ENCODE measurements at places on chromosomes 3 and 15.

GRCh38 chr15:95935852-95936251 lies 394.6 kb upstream of the NR2F2 start:
- no peak for DNase-seq

DNA sequence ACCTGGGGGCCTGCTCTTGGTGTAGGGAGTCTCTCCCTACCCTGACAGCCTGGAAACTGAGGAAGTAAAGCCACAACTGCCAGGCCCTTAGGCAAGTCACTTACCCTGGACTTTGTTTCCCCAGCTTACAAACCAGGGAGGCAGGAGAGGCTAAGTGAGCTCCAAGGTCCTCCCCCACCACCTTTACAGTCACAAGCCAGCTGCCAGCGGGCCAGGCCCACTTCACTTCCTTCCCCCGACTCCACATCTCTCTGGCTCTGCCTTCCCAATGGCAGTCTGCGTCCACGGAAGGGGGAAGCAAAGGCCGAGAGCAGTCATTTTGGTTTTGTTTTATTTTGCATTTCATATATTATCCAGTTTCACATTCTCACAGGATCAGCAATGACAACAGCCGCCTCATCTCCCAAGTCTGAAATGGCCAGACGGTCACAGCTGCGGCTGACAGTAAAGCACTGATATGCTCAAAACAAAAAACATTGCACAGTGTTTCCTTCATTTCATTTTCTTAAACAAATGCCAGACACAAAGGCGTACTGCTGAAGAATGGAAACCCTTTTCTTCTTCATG lies 35.7 kb downstream of the RBPMS2 start:
- no peak for DNase-seq

DNA sequence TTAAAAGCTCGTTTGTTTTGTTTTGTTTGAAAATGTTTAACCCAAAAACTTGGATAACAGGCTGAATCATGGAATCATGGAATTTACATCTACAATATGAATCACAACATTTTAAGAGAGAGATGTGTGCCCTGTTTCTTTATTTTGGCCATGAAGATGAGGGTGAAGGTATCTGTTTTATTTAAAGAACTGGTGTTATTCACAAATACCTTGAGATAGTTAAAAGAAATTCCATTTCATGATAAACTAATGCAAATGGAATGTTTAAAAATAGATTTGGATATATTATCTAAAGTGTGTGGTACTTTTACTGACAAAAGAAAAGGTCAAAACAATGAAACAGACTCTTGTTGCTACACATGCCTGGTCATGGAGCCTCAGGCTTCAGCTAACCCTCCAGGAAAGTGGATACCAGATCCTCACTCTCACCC lies 486.0 kb upstream of the CFAP20DC start:
- no peak for DNase-seq

GRCh38 chr3:69142090-69142489 lies 19.7 kb upstream of the LMOD3 start:
- DNase-seq, result no peak

GRCh38 chr3:191300422-191300821 lies 28.8 kb upstream of the CCDC50 start:
- DNase-seq, result no peak

DNA sequence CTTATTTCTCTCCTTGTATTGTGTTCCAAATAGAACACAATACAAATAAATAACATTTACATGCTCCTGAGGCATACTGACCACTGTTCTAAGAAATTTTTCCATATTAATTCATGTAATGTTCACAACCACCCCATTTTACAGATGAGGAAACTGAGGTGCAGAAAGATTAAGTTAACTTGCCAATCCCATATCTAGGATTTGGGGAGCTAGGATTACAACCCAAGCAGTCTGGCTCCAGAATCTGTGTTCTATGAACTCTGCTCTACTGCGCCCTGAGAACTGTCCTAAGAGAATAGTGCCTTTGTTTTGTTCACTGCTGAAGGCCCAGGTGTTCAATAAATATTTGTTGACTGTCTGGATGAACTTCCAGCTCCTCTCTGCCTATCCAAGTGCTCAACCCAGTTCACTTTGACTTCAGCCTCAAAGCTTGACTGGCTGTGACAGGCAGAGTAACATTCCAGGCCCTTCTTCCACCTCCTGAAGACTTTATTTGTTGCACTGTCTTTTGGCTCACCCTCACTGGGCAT lies 3.1 kb downstream of the NEK10 start:
- no peak for DNase-seq

DNA sequence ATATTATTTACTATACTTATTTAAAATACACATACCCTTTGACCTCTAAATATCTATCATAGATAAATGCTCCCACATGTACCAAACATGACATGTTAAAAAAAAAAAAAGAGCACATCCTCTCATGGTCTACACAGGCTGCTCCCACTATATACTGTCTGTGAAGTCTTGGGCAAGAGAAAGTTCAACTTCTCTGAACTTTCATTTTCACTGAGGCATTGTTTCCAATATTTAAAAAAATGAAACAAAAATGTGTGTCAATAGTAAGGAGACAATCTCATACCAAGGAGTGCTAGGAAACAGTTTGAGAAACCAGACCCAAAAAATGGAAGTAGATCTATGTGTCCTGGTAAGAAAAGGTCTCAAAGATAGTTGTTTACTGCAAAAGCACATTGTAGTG lies 29.3 kb downstream of the SLC4A7 start:
- DNase-seq, result no peak

DNA sequence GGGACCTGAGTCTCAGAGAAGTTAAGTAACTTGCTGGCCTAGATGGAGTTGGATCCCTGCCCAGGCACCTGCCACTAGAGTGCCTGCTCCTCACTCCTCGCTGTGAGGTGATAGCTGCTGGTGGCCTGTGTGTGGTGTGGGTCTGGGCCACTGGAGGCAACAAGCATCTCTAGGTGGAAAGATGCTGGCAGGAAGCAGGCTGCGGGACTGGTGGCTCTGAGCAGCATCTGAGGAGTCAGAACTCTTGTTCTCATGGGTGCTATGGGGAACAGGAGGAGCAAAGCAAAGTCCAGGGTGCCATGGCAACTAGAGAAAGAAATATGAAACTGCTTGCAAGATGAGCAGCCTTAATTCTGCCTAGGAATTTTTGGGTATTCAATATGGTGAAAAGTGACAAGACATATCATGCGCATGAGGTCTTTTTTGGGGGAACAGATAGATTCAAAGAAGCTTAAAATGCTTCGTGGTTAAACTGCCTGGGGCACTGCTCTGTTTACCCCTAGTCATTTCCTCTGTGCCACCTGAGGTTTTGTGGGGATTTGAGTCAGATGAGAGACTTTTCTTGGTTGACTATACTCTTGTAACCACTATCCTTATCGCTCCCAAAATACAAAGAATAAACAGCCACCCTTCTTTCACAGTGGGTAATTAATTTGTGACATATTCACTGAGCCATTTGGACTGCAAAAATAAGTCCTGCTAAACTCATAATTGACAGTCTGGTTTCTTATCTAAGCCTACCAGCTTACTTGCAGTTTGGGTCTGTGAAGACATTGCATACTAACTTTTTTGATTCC lies 50.3 kb downstream of the MED12L start:
- DNase-seq, result no peak

GRCh38 chr3:182936239-182936917 lies 44.0 kb downstream of the DCUN1D1 start:
- DNase-seq, result no peak

GRCh38 chr15:24966364-24967103 lies 11.7 kb downstream of the SNRPN start:
- DNase-seq, result no peak

- no peak for DNase-seq
Observed at GRCh38 chr15:62578546-62578945, 413.5 kb upstream of the C2CD4B start.

DNA sequence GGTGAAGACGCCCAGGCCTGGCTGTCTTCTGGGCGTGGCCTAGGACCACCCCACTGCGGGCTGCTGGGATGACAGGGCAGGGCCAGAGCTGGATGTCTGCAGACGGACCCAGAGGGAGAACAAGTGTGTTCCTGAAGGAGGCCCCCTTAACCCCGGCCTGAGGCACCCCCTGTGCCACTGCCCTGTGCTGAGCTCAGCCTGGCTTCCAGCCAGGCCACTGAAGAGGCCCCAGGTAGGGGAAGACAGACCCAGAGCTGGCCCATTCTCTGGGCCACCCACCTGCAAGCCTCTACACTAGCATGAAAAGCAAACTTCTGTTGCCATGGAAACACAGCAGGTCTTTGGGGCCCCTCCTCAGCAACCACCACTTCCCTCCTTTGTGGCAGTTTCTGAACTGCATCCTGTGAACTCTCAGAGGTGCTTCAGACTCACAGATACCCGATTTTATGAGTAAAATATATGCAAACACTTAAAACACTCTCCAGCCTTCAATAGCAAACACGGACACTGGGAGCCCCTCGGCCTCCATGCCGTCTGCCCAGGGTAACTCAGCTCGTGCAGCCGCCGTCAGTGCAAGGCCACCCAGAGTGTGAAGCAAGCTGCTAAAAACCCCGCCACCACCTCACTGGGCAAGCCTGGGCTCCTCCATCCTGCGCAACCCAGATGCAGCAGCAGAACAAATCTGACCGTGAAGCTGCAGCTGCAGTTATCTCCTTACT lies 42.5 kb downstream of the CMTM6 start:
- DNase-seq, result no peak

GRCh38 chr15:80010131-80010673 lies 39.2 kb upstream of the BCL2A1 start:
- no peak for DNase-seq

DNA sequence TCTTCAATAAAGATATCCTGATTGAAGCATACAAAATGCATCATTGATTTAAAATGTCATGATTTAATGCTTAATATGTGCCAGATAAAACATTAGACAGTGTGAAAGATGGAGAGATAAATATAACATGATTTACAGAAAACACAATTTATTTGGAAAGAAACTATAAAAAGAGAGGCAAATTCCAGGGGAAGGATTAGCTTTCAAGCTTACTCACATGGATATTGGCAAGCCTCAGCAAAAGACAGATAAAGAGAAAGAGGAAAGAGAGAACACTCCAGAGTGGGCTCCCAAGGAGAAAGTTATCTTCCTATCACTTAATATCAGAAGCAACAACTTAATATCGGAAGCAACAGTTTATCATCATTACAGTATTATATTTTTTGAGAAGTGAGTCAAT lies 1036.5 kb downstream of the SQOR start:
- DNase-seq, result no peak

DNA sequence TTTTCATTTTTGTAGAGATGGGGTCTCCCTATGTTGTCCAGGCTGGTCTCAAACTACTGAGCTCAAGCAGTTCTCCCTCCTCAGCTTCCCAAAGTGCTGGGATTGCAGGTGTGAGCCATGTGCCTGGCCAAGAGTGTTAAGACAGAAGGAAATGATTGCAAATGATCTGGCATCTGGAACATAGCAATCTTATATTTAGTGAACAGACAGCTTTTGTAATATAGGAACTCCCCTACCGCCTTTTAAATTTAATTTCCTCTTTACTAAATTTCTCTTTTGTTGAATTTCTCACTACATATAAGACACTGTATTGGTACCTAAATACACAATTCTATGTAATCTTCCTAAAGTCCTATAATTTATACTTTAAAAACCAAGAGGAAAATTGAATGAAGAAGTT lies 13.1 kb downstream of the ANO10 start:
- no peak for DNase-seq

DNA sequence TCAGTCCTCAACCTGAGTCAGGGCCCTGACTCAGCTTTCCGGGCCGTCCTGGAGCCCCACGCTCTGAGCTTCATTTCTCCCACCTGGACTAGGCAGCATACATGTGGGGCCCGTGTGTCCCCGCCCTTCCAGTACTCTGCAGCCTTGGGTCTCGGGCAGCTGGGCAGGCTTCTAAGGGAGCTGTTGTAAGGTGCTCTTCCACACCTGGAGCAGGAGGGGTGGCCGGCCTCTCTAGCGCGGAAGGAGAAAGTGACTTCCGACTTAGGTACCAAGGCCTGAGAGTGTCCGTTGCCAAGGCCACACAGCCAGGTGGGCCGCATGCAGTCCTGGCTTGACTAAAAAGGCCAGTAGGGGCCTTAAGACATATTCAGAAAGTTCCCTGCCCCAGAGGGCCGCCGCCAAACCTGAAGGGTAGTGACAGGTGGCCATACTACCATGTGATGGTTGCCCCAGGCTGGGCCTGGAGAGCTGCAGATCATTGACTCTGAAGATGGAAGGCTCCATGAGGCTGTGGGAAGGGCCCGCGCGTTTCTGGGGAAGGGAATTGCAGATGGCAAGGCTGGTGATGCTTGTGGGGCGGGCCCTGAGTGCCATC lies 9.4 kb upstream of the SEMA3B start:
- DNase-seq, result no peak

DNA sequence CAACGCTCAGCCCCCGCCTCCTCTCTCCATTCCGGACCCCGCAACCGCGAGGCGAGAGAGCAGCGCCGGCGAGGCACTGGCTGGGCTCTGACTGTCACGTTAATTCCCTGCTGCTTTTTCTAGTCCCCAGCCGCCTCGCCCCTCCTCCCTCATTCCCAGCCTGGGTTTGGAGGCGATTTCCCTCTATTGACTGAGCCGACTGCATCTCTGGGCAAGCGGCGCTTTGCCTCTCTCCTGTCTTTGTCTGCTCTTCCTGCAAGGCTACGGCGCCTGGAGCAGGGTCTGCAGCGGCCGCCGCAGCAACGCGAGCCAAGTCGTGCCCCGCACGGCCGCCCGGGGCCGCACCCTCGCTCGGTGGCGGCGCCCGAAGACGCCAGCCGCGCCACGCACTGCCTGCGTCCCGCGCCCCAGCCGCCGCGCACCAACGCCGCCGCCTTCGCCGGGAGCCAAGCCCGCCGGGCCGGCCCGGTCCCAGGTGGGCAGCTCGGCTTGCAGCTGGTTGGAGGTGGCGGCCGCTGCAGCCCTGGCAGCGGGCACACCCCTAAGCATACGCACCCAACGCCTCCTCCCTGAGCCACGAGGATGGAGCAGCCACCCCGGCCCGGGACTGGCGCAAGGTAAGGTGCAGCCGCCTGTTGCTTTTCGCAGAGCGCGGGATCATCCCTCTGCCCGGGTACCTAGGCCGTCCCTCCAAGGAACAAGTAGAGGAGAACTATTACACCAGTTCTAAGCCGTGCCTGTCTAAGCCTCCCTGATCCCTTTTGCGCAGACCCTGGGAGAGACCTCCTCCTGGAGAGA lies at the start of gene LRRC3B:
Gene LRRC3B, plus strand, starts transcription at position 152 of the 798 bp plus-strand sequence. CDS start 86,901 bp downstream, outside the sequence.
- no peak for DNase-seq

DNA sequence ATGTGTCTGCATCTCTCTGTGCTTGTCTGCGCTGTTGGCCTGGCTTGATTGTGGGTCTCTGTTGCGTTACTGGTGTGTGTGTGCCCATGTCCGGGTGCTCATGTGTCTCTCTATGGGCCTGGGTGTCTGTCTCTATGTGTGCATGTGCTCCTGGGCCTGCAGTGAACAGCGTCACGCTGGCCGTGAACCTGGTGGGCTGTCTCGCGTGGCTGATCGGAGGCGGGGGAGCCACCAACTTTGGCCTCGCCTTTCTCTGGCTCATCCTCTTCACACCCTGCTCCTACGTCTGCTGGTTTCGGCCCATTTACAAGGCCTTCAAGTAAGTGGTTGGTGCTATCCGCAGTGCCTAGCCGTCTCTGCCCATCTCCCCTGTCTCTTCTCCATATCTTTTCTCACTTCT lies 7.0 kb upstream of the PPCDC start:
- no peak for DNase-seq

GRCh38 chr3:158768361-158768787 lies 33.5 kb upstream of the MFSD1 start:
- DNase-seq, result peak; percentile 45
